ENCODE measurements at places on chromosomes 11 and 22.

DNA sequence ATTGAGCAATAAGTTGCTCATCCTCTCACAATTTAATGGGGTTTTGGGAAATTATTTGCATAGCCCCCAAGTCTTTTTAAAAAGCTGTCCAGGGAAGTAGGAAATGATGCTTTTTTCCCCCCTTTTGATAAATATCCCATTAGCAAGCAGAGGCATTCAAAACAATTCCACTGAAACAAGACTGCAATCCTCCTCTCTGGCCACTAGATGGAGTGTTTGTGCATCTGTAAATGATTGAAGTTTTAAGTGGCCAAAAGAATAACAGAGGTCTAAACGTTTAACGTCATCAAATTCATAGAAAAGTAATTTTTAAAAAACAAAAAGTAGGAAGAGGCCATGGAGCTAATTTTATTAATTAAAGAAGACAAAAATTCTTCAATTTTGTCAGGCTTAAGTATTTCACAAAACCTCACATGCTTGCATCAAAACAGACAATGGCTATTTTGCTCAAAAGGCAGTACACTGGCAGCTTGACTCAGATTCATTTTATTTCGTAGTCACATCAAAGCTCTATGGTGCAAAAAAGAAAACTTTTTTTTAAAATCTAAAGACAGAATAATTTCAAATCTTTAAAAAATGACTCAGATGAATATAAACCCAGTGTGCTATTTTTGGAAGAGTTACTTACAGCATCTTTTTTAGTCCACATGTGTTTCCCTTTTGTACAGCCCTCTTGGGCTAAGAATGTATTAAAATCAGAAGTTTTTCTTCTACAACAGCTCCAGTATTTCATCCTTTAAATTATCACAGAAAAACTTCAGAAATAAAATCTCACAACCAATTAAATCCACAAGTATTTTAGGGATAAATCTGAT is 17.8 kb downstream of the CHORDC1 start:
- peak; percentile 15 for DNase-seq

- DNase-seq = peak; percentile 4
Observed at GRCh38 chr22:47259990-47260389, 497.5 kb downstream of the TBC1D22A start.

GRCh38 chr11:84691830-84692229 is 935.3 kb downstream of the DLG2 start:
- no peak for DNase-seq

GRCh38 chr11:87368858-87369480 is 331.2 kb downstream of the TMEM135 start:
- DNase-seq = no peak

DNA sequence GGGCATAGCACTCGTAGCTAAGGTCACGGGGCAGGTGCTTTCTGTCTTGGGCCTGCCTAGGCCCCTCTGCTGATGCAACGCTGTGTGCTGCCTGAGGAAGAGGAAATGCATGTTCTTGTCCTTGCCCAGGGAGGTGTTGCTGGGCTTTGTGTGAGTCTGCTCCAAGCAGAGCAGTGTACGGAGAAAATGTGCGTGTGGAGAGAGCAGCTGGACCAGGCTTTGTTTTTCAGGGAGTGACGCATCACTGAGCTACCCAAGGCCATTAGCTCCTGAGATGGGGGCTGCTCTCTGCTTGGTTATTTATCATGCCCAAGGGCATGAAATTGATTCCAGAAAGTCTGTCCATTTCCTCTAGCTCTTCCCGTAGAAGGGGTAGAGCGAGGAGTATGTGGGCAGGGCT is 82.9 kb upstream of the THY1 start:
- no peak for DNase-seq

DNA sequence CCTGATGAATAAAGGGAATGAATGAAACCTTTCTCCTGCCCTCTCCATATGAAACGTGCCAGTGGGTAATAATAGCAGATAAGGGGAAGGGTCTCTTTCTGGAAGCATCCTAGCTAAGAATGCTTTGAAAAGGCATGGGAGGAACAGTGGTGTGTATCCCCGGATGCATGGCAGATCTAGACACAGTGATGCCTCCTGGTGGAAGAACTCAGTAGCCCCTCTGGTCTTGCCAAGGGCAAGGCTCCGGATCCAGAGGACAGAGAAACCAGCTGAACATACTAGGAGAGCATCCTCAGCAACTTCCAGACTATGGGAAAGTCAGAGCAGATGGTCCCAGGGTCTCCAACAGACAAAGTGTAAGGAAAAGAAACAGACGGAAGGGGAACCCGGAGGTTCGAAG is 6.4 kb downstream of the BAIAP2L2 start:
- no peak for DNase-seq

GRCh38 chr22:24813861-24814770 is 8.1 kb downstream of the SGSM1 start:
- DNase-seq = no peak

DNA sequence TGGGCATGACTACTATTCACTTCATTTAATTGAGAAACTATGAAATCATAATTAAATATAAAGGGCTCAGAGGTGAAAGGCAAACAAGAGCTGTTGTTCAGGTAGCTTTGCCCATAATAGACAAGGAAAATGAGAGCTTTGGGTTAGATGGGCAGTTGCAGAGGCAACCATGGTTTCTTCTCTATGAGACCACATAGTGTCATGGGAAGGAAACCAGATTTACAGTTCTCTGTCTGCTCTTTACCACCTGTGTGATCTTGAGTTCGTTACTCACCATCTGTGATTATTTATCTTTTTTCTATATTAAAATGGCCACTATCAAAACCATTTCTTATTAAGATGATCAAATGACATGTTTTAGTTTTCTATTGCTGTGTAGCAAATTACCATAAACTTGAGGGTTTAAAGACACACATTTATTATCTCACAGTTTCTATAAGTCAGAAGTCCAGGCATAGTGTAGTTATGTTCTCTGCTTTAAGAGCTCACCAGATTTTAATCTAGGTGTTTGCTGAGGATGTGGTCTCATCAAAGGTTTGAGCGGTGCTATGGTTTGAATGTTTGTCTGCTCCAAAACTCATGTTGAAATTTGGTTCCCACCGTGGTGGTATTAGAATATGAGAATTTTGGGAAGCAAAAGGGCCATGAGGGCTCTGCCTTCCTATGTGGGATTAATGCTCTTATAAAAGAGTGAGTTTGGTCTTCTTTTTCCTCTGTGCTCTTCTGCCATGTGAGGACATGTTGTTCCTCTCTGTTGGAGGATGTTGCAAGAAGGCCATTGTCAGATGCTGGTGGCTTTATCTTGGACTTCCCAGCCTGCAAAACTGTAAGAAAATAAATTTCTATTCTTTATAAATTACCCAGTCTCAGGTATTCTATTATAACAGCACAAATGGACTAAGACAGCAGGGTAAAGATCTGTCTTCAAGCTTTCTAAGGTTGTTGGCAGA is 38.2 kb downstream of the OR2AG2 start:
- no peak for DNase-seq

GRCh38 chr11:122141725-122142124 is 25.7 kb upstream of the BLID start:
- no peak for DNase-seq

GRCh38 chr22:34993548-34993947 is 72.4 kb upstream of the ISX start:
- no peak for DNase-seq

DNA sequence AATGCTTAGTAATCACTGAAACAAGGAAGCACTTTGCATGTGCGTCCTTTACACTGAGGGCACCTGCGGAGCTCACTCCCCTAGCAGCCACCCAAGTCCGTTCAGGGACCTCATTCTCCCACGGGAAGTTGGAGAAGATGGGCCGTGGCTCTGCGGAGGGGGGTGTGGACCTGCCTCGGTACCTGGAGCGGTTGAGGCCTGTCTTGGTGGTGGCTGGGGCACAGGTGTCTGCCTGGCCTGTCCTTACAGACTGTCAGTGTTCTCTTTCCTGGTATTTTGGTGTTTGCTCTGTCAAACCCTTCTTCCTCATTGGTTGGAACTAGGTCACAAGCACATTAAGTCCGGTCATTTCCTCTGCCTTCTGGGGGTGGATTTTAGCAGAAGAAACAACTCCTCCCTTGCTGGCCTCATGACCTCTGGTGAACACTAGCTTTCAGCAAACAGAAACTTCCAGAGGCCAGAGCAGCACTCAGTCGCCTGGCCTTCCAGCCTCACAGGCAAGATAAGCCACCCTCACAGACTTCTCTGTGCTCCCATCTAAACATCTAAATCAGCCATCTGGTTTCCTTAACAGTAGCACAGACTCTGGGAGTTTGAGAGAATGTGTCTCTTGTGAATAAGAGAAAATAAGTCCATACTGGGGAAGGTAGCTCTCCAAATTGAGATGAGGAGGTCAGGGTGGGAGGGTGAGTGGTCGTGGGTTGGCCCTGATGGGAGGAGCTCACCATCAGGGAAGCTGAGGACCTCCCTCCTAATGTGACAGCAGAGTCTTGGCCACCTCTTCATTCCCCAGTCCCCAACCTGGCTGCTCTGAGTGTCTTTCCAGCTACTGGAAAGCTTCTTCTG is 8.6 kb downstream of the SNAP29 start:
- DNase-seq = peak; percentile 71

- no peak for DNase-seq
Observed at GRCh38 chr22:21661991-21662390, 3.8 kb upstream of the PPIL2 start.

GRCh38 chr11:128711136-128711535 is 17.3 kb downstream of the FLI1 start:
- DNase-seq = no peak

- no peak for DNase-seq
Observed at GRCh38 chr11:35785287-35786167, 123.0 kb downstream of the TRIM44 start.

- no peak for DNase-seq
Observed at GRCh38 chr11:69489031-69489745, 7.7 kb downstream of the LINC01488 start.

- DNase-seq = no peak
Observed at GRCh38 chr11:115652496-115652895, 148.3 kb upstream of the CADM1 start.

DNA sequence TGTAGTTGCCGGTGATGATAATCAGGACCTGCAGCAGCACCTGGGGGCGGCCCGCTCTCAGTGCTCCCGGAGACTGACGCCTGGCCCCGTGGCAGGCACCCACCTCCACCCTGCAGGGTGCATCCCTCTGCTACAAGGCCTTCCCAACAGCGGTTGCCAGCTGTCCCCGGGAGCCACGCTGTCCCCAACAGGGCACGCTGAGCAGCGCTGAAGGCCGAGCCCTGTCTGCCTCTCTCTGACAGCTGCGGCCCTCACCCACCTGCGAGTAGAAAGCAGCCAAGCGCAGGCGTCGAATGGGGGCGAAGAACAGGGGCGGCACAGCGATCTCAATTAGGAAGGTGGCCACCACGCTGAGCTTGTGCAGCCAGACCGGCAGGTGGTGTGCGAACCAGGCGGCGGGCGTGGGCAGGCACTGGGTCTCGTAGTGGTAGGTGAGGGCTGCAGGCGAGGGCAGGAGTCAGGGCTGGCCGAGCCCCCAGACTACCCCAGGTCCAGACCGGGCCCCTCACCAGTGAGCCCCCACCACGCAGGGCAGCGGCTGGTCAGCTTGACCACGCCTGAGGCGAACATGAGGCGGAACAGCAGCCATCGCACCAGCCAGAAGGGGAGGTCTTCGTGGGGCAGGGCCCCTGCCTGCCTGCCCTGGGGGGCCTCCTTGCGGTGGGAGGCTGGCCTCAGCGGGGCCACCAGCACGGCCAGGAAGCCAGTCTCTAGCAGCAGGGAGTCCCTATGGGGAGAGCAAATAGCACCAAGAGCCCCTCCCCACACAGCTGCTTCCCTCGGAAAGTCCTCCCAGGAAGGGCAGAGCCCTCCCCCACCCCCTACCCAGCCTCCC is 1.5 kb downstream of the LMF2 start:
- no peak for DNase-seq

DNA sequence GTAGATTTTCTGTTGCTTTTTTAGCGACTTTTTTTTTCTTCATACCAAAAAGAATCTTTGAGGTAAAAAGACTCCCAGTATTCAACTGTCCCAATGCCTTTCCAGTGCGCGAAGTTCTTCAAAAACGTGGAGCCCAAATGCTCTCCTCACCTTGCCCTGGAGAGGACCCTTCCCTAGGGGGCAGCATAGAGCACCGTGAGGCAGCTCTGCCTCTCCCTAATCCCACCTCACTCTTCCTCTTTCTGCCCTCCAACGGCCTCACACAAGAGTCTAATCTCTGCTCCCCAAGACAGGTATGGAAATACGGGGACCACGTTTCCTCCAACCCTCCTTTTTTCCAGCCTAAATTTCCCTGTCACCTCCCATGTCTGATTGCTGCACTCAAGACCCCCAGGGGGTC is 117.5 kb upstream of the ALX4 start:
- peak; percentile 3 for DNase-seq

DNA sequence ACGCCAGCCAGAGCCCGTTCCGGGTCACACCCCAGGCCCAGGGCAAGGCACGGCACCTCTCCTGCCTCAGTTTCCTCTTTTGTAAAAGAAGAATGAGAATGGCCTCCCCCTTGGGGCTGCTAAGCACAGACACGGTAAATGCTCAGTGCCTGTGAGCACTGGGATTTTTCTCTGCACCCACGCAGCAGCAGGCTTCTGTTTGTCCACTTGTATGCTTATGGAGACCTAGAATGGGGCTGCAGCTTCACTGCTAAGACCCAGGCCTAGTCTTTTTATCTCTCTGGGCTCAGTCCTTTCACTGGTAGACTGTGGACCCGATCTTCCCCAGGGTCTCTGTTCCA is 1327.9 kb downstream of the TBC1D22A start:
- no peak for DNase-seq

DNA sequence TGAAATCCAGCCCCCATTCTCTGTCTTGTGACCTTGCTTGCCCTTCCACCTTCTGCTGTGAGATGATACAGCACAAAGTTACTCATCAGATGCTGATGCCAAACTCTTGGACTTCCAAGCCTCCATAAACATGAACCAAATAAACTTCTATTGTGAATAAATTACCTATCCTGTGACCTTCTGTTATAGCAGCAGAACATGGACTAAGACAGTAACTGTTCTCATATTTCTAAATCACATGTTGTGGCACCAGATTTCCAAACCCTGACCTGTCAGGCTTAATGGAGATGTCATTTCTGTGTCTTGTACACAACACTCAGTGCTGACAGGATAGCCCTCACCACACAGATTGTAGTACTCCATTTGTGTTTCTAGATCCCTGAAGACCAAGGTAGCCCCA is 6.0 kb downstream of the SLC22A25 start:
- no peak for DNase-seq

- no peak for DNase-seq
Observed at GRCh38 chr11:2451916-2452315, 7.1 kb downstream of the KCNQ1 start.

DNA sequence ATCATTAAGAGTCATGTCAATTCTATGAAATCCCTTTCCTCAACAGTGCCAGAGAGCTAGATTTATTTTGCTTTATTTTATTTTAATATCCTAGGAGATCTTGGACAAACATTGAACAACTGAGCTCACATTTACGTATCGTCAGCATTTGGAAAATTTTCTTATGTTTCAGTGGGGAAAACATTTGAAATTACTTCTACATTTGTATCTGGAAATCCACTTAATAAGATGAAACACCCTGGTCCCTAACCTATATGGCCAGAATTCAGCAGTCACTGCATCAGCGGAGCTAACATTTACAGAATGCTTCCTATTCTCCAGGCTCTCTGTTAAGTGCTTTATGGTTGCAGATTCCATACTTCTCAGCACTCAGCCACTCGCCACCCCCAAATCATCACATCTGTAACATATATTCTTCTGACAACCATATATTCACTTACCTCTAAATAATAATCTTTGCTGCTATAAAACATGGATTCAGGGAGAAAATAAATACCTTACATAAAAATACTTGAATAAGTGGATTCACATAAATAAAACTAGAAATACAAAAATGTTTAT is 773.9 kb downstream of the JRKL start:
- DNase-seq = no peak

GRCh38 chr22:38843201-38843656 is 599 bp downstream of the NPTXR start:
- peak; percentile 37 for DNase-seq

GRCh38 chr11:76062733-76063132 is 143.6 kb downstream of the WNT11 start:
- no peak for DNase-seq
